Erythroblast (primary cell): ENCODE measurements at places on chromosomes 4 and X.
A peak's percentile ranks its signal among the peaks of the same experiment; 100 is the strongest.

DNA sequence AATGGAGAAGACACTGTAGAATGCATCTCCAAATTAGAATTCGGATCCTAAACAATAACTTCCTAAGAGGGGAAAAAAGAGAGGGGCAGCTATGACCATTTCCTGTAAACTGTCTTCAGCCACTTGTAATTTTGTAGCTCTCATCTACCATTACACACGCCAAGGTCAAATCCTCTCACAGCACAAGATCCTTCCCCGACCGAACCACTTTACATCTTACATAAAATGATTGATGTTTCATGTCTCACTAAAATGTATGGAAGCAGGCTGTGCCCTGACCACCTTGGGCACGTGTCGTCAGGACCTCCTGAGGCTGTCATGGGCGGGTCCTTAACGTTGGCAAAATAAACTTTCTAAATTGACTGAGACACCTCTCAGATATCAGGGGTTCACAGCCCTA, 24.1 kb upstream of the PBDC1 start:
- DNase-seq, result peak; percentile 70

- DNase-seq, result no peak
Measured at GRCh38 chrX:153517423-153517822, at the start of gene ATP2B3. Gene ATP2B3 (plus strand): TSS chrX:153517642. CDS start chrX:153536248, 18,606 bp downstream.

GRCh38 chr4:5631352-5632065, 76.8 kb downstream of the EVC2 start:
- DNase-seq, result no peak

DNA sequence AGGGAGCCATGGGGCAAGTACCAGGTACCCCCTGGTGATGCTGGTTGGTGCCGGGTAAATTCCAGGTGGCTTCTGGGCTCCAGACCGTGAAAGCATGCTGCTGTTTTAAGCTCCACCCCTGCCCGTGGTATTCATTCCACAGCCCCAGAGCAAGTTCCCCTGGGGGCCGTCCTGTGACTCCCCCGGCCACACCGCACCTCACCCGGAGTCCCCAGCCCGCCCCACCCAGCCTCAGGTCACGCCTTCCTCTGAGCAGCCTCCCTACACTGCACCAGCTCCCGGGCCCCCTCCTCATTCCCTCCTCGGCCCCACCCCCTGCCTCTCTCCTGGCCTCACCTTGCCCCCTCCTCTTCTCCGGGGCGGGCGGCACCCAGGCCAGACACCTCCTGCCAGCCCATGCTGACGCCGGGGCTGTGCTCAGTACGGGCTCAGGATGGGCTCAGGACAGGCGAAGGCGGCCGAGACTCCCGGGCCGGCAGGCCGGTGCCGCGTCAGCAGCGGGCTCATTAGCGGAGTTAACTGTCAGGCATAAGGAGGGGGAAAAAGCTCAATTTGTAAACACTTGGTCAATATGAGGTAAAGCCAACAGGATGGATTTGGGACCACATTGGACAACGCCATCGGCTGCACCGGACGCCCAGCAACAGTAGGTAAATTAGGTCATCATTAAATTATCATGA, 127.4 kb downstream of the FAM53A start:
- no peak for DNase-seq

DNA sequence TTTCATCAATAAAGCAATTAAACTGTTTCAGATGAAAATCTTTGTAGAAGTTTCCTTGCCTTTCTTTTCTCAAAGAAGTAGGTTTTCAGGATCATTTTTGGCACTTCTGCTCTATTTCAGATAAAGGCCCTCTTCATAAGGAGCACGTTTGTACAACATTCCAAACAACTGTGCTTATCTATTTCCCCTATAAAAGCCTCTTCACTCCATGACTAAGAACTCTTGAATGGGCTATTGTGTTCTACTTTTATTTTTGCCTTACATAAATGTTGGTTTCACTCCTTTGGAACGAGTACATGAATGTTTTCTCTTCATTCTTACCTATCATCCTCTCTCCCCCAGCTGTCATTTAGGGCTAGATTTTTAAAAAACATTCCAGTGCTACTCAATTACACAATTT, 288.0 kb upstream of the PPP1R2C start:
- no peak for DNase-seq

- DNase-seq, result peak; percentile 28
Measured at GRCh38 chrX:81390237-81390636, 188.3 kb downstream of the SH3BGRL start.

DNA sequence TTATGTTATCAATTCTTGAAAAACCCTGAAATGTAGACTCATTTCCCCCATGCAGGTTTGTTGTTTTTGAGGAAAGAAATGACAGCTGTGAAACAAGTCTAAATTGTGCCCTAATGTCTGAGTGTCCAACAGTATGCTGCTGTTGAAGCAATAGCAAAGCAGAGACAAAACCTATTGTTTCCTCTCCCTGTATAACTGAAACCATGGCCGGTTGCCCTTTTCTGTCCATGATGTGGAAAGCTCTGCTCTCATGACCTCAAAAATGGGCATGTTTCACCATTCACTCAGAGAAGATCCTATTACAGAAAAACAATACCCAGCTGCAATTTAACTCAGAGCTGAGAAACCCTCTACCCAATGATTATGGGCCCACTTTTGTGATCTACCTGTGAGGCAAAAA, 312.6 kb upstream of the FTHL17 start:
- DNase-seq, result no peak

DNA sequence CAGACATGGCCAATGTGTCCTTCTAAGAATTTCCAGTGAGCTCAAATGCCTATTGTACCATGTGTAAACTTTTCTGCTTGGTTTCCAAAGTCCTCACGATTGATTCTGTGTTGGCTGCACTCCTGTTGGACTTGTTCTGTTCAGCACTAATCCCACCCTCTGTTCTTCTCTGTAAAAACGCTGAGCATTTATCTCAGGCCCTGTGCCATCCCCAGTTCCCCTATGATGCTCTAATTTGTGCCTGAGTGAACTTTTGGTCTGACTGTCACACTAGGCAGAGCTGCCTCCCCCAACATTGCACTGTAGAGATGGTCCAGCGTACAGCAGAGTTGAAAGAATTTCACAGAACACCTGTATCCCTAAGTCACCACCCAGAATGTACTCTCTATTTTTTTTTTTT, 76.1 kb upstream of the STS start:
- DNase-seq, result no peak
